NCI-H1417 treated with DMSO at 0.1 percent for 48 hours (cell line): ENCODE measurements at places on chromosomes 1 and 21.

DNA sequence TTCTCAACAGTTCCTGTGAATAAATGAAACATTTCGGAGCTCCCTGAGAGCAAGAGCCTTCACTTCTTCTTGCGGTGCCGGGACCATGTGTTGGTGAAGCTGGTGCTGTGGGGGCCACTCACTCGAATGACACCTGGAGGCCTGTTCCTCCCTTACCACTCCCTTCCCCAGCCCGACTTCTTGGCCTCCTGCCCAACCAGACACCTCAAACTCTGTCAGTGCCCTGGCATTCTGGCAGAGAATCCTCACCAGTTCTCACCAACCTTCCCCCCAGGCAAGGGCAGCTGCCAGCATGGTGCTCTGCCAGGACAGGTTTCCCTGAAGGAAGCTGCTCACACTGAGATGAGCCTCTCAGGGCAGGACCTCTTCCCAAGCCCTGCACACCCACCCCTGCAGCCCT lies 68.3 kb downstream of the MPZL1 start:
- DNase-seq = no peak

- DNase-seq = no peak
Measured at GRCh38 chr21:37249112-37249904, 17.8 kb downstream of the VPS26C start.

DNA sequence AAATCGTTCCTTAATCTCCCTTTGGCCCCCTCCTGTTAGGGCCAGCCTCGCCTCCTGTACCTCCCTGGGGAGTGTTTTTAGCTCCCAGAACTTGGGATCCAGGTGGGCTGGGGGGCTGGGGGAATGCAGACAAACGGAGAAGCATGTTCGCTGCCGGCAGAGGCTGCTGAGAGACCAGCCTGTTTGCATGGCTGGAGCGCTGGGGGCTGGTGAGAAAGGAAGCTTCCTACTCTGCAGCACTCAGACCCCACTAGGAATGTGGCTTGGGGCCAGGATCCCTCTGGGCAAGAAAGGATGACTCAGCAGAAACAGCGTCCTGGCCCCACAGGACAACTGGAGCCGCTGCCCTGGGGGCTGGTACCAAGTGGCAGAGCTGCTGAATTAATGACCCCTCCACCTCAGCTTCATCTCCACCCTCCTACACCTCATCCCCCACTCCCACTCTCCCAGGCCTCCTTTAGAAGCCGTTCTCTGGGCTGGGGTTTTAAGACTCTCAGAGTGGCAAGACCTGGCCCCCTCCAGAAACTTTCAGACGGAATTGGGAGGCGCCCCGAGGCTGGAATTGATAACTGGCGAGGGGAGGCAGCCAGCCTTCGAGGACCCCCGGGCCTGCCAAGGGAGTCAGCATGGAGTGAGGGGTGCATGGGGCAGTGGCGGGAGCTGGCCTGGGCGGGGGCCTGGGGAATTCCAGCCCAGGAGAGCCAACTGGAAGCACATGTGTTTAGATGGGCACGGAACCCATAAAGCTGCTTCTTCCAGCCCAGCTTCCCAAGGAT lies 28.5 kb upstream of the EPS8L3 start:
- DNase-seq = peak; percentile 17

DNA sequence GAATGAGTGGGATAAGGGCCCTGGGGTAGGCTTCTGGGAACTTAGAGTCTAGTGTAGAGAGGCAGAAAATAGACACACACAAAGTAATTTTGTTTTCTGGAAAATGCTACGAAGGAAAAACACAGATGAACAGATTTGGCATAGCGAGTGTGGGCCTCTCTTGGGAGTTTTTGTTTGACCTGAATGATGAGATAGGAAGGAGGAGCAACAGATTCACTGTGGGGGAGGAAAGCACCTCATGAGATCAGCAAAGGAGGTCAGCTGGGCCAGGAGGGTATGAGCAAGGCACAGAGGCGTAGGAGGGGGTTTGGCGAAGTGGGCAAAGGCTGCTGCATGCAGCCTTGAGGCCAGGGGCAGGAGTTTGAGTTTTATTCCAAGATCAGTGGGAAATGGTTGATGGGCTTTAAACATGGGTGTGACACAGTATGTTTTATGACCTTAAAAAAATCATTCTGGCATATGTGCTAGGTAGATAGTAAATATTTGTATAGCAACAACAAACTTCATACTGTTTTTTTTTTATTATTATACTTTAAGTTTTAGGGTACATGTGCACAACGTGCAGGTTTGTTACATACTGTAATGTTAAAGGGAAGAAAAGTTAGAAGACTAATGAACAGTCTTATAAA lies 57.9 kb downstream of the FGGY start:
- no peak for DNase-seq

- no peak for DNase-seq
Measured at GRCh38 chr1:93016171-93016570, 54.9 kb upstream of the DIPK1A start.

- DNase-seq = no peak
Measured at GRCh38 chr1:244218220-244218619, 167.1 kb downstream of the ZBTB18 start.

DNA sequence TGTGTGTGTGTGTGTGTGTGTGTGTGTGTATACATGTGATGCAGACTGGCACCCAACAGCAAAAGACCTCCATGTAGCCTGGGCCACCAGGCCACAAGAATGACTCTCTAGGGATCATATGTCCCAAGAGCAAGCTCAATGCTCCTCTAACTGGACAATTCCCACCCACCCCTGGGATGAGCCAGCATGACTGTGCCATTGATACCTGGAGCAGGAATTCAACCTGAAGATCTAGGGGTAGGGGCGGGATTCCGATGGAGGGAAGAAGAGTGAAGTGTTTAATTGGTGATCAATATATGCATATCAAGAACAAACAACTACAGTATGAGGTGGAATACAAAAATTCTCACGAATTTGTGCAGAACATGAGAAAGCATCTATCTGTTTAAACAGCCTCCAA lies 136.2 kb downstream of the PSMG1 start:
- no peak for DNase-seq

DNA sequence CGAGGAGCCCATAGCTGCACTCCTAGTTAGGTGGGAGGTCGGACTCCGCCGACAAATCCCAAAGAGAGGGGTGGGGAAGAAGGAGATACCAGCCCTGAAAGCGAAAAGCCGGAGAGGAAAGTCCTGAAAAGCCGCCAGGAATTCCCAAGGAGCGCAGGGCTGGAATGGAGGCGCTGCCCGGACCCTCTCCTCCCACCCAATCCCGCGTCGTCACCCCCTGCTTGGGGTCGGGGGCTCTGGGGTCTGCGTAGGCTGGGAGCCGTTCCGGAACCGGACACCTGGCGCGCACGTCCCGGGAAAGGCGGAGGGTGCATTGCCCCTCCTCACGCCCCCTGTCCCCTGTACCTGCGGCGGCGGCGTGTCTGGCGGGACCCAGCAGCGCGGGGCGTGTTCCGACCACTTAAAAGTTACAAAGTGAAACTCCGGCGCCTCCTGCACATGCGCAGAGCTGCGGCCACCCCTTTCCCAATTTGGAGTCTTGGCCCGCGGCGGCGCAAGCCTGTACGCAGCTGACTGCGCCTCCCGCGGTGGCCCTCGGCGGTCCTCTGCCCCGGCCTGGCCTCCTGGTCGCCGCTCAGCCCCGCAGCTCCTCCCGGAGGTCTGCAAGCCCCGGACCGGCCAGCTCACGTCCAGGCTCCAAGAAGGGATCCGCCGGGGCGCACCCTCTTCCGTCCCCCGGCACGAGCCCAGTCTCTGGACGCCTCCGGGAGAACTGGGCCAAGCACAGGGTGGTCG lies at the start of gene TMEM63A:
Gene TMEM63A (minus strand): TSS at position 422 of the 735 bp plus-strand sequence. CDS start 4,800 bp downstream, outside the sequence.
- no peak for DNase-seq

DNA sequence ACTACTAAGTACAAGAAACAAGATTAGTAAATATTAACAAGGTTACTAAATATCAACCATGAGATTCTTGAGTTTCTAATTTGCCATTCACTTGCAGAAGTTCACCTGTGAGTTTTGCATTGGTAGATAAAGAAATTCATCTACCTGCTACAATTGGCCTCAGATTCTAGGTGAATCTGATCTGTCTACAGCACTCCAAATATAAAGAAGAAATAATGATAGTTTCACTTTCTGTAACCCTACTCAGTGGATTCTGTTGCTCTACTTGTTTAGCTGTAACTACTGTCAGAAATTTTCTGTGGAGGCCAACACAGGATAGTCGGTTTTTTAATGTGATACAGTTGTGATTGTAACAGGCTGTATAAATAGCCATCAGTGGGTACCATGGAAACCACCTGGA lies 118.6 kb downstream of the NR5A2 start:
- no peak for DNase-seq

DNA sequence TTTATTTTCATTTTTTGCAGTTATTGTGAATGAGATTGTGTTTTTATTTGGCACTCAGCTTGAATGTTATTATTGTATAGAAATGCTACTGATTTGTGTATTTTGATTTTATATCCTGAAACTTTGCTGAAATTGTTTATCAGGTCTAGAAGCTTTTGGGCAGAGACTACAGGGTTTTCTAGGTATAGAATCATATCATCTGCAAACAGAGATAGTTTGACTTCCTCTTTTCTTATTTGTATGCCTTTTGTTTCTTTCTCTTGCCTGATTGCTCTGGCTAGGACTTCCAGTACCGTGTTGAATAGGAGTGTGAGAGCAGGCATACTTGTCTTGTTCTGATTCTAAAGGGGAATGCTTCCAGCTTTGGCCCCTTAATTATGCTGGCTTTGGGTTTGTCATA lies 27.3 kb downstream of the ZNF691 start:
- DNase-seq = no peak

GRCh38 chr1:203600782-203601513 lies 25.7 kb upstream of the ATP2B4 start:
- DNase-seq = no peak

DNA sequence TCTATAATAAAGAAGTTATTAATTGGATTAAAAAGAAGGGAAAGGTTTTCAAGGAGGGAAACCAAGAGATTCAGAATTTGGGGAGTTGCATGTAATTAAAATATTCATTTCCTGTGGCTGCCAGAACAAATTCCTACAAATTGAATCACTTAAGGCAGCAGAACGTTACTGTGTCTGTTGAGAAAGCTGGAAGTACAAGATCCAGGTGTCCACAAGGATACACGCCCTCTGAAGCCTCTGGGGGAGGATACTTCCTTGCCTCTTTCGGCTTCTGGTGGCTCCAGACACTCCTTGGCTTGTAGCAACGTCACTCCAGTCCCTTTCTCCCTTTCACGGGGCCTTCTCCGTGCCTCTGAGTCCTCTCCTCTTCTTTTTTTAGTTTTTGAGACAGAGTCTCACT lies 67.9 kb downstream of the KAZN start:
- DNase-seq = no peak

DNA sequence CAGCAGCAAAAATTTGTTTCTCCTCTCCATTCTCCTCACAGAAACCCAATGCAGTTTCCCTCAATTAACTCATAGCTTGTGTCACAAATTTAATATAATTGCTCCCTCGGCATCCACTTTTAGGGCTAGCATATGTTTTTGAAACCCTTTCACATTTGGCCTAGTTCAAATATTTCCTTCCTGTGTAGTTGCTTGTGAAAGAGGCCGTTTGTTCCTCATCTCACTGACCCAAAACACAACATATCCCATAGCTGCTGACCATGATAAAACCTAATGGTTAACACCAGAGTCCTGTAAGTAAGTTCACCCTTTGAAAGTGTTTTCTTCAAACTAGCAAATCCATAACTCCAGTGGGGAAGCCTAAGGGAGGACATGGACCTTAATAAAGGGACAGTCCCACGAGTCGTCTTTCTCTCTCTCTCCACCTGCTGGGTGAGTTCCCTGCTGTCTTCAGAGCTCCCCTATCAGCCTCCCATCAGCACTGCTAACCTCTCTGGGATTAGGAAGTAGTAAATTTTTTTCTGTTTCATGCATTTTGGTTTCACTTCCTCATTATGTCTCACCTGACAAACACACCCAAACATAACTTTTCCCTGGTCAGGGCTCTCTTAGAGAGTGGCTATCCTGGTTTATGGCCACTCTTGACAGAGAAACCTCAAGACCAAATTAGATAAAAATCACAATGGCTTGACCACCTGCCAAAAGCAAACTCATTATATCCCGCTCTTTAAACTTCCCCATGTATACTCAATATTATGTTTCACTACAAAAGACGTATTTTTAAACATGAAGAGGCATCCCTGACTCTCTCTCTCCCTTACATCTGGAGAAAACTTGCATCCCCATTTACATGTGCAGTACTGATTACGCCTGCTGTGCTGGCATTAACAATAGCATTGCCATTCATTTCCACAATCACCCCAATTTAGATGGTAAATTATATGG lies 177.7 kb upstream of the HP1BP3 start:
- DNase-seq = no peak

- DNase-seq = no peak
Measured at GRCh38 chr1:239897458-239897857, 194.2 kb upstream of the FMN2 start.

- DNase-seq = no peak
Measured at GRCh38 chr1:108209456-108210108, 9.4 kb upstream of the SLC25A24 start.

- DNase-seq = no peak
Measured at GRCh38 chr1:81820765-81821164, 20.0 kb downstream of the ADGRL2 start.

- DNase-seq = no peak
Measured at GRCh38 chr1:238409191-238409850, 518.6 kb upstream of the ZP4 start.

GRCh38 chr1:20496241-20496661 lies 10.2 kb upstream of the CAMK2N1 start:
- no peak for DNase-seq

GRCh38 chr21:16322454-16322853 lies 592.7 kb downstream of the USP25 start:
- DNase-seq = no peak

DNA sequence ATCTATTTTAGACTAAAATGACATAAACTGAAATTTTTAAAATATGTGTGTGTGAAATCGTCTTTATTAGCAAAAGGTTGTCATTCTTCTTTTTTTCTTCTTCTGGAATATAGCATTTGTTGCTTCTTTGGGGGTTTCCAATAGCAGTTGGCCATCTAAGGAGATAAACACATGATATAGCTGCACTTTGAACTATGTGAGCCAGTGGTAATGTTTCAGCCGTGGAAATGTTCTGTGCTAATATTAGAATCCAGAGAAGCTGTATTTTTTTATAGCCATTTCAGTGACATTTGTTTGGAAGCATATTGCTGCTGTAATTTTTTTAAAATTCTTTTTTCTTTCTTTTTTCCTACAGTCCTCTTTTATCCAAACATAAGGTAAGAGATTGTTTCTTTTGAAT lies 75.1 kb downstream of the CNST start:
- no peak for DNase-seq

DNA sequence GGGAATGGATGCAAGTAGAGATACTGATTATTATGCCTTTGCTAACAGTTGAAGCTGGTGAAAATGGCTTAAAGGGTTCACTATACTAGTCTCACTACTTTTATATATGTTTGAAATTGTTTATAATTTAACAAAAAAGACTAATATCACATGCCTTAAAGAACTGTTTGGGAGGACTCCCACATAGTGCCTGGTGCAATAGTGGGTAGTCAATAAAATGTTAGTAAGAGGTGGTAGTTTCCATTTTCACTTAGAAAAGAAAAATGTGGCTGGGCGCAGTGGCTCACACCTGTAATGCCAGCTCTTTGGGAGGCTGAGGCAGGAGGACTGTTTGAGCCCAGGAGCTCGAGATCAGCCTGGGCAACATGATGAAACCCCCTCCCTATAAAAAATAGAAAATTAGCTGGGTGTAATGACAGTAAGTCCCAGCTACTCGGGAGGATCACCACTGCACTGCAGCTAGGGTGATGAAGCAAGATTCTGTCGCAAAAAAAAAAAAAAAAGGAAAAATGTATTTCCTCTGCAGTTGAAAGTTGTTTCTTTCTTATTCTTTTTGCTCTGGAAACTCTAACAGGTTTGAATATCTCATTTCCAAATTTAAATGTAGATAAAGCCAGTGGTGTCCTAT lies 24.5 kb downstream of the C21orf91 start:
- no peak for DNase-seq
